ENCODE measurements at places on chromosomes 1 and 21.

DNA sequence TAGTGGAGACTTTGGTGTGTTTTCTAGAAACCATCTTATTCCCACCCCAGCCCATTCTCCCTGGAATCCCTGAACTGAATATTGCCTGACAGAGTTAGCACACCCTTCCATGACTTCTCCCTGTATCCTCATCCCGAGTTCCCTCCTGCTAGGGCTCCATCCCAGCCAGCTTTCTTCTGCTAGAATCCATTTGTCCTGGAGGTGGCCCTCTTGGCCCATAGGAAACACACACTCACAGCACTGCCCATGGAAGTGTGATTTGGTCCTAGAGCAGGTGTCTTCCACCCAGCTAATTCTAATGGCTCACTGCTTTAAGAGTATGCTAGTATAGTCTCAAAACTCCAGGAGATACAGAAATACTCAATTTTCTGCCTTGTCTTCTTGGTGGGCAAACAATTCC lies 4.1 kb downstream of the KRTAP15-1 start:
- no peak for DNase-seq

GRCh38 chr1:3705341-3705950 lies 46.8 kb upstream of the CCDC27 start:
- no peak for DNase-seq

DNA sequence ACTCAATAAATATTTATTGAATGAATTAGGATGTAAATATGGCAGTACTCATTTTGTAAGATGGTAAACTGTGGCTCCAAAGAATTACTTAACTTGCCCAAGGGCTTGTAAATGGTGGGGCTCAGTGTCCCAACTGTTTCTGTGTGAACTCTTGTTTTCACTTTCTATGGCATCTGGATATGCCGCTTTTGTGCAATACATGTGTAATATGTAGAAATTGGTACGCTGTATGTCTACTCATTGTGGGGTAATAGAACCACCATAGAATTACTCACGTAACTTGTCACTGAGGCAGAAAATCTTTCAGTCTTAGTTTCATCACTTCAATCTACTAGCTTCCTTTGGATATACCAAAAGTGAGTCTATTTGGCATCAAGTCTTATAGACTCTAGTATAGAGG lies 977 bp downstream of the PRPF3 start:
- DNase-seq, result no peak

DNA sequence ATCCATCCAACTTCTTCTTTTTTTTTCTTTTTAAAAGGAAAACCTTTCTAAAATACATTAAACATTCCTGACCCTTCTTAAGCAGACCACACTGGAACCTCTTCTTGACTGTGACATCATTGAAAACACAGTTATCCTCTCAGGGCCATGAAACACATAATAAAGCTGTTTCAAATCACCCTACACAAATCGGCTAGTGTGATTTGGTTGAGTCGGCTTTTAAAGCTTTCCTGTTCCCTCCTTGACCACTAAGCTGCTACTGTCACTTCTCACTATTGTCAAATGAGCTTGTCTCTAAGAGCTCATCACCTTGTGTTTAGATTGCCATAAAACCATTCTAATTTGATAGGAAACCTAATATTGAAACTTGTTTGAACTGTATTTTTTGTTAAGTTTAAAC lies 5.9 kb downstream of the USP24 start:
- DNase-seq, result no peak

GRCh38 chr1:238652346-238652968 lies 733.9 kb upstream of the CHRM3 start:
- no peak for DNase-seq

DNA sequence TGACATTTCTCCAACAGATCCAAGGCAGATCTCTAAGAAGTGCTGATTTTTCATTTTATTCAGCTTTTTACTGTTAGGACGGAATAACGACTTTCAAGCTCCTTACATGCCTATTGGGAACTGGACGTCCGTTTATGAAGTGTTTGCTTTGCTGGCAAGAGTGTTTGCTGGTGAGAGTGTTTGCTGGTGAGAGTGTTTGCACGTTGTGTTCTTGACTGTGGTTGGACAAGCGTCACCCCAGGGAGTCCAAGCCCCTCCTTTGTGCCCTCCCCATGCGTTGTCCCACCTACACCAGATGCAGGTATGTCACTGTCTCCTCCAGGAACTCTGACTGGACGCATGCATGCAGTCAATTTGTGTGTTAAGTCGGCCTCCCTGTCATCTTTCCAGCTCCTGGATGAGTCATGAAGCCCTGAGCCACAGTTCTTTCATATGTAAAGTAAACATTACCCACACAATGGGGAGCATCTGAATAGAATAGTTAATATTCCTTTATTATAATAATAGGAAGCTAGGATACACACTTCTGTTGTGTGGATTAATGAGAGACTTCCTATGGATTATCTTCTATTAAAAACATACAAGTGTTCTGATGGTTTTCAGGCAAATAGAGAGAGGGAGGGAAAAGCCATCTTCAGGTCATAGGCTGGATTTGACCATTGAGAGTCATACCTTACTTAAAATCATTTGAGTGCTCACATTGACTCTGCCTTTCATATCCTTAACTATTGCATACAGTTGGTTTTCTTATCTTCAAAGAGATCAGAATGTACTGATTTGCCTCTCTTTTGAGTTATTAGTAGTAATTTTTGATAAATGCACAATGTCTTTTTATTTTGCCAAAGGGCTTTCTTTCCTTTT lies 119.2 kb downstream of the GALNT2 start:
- DNase-seq, result peak; percentile 78

Data from kidney tubule cell (primary cell).